ENCODE measurements at places on chromosomes 3 and 15.

- no peak for DNase-seq
Measured at GRCh38 chr3:178849199-178849910, 222.3 kb downstream of the ZMAT3 start.

DNA sequence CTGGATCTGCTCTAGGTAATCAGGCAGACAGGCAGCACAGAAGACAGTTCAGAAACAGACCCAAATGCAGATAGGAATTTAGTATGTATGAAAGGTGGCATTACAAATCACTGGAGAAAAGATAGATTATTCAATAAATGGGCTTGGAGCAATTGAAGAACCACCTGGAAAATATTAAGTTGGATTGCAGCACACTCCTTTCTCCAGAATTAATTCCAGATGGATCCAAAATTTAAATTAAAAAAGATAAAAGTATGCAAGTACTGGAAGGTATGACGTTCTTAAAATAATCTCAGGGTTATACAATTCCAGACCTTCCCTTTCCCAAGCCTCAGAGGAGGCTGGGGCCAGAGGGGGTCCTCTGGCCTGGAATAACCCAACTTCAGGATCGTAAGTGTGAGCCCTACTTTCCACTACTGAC lies 32.5 kb downstream of the HRH1 start:
- no peak for DNase-seq

- no peak for DNase-seq
Measured at GRCh38 chr3:170982733-170983132, 43.8 kb downstream of the SLC2A2 start.

DNA sequence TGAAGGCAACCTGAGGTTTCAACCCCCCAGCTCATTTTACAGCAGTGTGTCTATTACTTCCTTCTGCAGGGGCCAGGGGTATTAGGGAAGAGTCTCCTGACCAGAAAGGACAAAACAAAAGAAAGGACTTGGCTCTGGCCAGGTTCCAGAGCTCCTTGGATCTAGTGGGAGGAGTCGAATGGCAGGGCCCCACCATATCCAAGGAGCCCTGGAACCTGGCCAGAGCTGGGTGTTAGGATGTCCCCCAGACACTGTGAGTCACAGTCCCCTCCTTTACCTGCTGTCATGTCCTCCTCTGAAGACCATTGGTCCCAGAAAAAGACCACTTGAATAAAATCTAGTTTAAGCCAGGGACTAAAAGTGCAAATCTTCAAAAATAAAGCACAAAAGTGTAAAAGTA lies 113.2 kb downstream of the EEFSEC start:
- DNase-seq = no peak

DNA sequence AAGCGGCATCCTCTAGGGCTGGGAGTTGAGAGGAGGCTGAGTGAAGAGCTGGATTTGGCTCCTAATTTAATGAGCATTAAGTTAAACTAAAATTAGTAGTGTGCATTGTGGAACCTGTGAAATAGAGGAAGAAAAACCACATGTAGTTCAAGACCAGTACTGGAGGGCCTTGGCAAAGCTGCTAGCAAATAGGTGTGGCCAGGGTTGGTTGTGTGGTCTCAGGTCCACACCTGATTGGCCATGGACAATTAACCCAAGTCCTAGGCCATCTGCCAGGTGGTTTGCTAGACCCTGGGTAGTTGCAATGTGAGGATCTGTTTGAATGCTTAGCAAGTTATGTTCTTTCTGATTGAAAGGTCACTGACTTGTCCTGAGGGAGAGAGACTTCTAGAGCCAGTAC lies 275.5 kb downstream of the PDCD6IP start:
- DNase-seq = no peak

GRCh38 chr3:180626844-180627243 lies 24.9 kb downstream of the TTC14 start:
- no peak for DNase-seq

GRCh38 chr15:28097656-28098359 lies 1.3 kb downstream of the OCA2 start:
- no peak for DNase-seq

GRCh38 chr3:102106416-102107097 lies 257.2 kb downstream of the NFKBIZ start:
- peak; percentile 7 for DNase-seq

DNA sequence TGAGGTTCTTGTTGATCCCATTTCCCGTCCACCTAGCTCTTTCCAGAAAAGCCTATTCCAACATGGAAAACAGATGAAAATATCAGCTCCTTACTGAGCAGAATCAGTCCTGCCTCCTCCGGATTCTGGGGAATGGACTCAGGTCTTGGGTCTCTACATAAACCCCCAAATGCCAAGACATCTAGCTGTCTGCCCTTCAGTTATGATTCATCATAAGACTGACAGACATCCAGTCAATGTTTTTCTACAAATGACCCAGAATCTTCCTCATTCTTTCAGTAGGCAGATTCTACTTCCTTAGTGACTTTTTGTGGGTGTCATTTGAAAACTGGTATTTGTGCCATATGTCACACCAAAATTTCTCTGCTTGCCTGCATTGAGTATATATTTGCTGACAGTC lies 103.0 kb upstream of the TGFBR2 start:
- no peak for DNase-seq

DNA sequence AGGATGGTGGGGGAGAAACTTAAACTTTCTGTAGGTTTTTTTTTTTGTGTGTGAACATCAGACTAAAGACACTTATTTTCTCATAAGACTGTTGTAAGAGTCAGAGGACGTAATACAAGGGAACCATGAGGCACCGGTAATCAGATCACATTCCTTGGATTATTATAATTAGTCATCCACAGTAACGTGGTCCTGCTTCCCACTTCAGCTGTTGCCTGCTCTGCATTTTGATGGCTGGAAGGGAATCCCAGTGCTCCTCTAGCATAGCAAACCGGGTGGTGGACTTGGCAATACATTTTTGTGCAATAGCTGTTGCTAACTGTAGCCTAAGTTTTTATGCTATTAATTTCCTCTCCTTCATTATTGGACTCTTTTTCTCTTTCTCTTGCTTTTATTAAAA lies 294.8 kb downstream of the NR2F2 start:
- no peak for DNase-seq

DNA sequence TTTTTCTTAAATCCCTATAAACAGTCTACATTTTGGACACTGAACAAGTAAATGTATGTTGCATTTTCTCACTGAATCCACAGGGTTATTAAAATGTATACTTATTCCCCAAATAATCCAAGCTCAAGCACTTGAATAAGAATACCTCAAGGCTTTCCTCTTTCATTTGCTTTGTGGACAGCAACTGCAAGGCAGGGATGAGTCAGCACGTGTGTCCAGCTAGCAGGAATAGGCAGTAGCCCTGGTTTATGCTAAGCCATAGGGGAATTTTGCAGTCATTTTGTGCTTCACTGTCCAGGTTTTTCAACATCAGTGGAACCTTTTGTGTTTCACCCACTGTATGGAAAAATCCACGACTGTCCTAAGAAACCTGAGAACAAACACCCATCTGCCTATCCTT lies 96.7 kb upstream of the KCNMB2 start:
- DNase-seq = no peak

- no peak for DNase-seq
Measured at GRCh38 chr3:67719333-67719732, 64.9 kb upstream of the SUCLG2 start.

GRCh38 chr3:191348098-191348497 lies 17.8 kb upstream of the UTS2B start:
- no peak for DNase-seq

GRCh38 chr3:133754455-133754854 lies 8.3 kb downstream of the TF start:
- DNase-seq = no peak

GRCh38 chr3:152100491-152101132 lies 168.1 kb upstream of the MBNL1 start:
- no peak for DNase-seq

- no peak for DNase-seq
Measured at GRCh38 chr3:127115691-127116351, 77.1 kb upstream of the PRR23E start.

DNA sequence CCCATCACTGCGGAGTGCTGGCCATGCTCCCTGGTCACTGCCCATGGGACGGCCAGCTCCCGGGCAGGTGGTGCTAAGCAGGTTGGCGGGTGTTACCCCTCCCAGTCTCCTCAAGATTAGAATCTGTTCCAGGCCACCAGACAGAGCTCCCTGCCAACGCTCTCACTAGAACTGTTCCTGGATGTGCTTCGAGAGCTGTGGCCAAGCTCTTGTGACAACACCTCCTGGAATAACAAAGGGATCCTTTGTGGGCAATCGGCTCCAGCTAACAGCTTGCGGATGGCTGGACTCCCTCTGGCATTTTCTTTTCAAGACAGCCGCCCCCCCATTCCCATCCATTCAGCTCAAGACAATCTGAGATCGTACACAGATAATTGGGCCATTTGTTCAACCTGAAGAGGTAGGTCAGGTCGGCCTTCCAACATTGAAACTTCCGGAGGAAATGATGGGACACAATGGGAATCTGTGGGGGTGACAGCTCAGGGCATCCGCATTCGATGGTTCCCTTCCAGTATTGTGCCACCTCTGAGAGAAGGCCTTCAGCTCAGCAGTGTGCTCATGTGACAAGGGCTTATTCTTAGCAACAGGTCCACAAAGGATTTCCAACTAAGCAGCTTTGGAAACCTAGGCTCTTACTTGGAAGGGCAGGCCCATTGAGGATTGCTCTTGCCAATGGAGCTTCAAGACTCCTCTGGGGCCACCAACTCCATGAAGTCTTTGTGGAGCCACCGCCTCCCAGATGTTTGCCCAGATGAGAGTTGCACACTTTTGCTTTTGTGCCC lies 11.6 kb upstream of the EPHB3 start:
- no peak for DNase-seq

- DNase-seq = no peak
Measured at GRCh38 chr3:56630966-56631365, 52.1 kb downstream of the TASOR start.

DNA sequence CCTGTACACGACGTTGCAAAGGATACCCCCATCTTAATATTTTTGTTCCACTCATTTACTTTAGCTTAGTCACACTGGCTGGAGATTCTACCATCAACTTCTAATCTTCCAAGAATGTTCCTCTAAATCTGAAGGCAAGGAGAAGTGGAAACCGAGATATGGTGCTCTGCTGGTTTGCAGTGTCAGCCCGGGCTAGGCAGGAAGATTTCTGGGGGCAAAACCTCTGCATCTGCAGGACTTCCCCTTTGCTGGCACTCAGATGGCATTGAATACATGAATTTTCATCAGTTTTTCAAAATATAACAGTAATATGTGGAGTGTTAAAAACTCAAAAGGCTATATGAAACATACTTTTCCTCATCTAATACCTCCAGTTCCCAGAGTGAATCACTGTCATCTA lies 240.4 kb downstream of the RPLP1 start:
- no peak for DNase-seq

DNA sequence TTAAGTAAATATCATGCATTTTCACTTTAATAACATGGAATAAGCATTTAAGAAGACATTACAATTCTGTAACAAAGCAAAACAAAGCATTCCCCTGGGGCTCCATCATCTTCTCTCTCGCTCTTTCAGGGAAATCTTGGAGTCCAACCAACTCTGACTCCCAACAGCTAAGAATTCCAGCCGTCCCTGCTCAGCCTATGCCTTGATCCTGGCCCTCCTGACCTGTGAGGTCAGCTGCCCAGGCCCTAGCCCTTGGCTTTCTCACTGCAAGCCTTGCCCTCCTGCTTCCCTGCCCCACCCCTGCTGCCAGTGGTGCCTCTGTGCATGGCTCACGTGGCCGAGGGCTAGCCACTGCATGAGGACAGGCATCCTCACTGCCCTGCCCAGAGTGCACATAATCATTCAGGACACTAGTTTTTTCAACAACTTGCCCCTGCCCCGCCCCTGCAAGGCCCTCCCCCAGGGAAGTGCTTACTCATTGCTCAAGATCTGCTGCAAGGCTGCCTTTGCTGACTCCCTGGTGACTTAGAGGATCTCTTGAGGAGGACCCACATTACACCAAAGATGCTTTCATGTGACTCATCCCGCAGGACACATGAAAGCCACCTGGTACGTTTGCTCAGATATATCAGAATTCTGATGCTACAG lies 37.6 kb downstream of the MTMR10 start:
- DNase-seq = no peak

- no peak for DNase-seq
Measured at GRCh38 chr3:87614998-87615397, 338.6 kb upstream of the POU1F1 start.

DNA sequence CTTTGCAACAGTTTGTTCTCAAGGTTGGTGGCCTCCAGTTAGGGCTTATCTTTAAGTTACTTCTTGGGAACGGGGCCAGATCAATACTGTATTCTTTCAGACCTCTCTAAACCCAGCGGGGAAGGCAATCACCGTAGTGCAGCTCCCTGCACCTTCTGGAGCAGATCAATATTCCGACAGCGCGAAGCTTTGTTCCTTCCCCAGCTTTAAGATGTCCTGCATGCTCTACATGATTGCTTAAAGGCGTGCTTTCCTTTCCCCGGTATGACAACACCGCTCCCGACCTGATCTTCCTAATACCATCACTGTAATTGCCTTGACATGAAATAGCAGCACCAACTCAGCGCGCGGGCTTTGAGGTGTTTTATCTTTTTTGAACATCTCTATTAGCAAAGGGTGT lies 755.2 kb downstream of the NR2F2 start:
- DNase-seq = no peak

All from stimulated activated CD8-positive, alpha-beta memory T cell treated with anti-CD3 and anti-CD28 coated beads, Interleukin-2, amount 100 ng/mL, for 48 hours (primary cell).